Kasumi-1 (cell line): ENCODE measurements at places on chromosomes 4 and X.

DNA sequence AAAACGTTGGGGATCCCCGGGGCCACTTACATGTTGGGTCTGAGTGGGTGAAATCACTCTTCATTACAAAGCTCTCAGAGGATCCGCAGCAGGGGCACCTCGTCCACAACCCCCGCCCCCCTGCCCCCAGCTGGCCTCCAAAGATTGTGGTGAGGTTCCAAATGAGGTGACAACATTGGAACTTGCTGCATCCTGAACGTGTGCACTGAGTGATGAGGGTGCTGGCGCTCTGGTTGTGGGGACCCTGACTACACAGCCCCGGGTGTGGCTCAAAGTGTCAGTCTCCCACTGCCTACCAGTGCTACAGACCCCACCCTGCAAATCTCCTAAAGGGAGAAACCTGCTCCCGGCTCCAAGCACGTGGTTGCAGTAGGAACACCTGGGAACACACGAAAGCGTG, 111.9 kb downstream of the PHKA2 start:
- no peak for DNase-seq

DNA sequence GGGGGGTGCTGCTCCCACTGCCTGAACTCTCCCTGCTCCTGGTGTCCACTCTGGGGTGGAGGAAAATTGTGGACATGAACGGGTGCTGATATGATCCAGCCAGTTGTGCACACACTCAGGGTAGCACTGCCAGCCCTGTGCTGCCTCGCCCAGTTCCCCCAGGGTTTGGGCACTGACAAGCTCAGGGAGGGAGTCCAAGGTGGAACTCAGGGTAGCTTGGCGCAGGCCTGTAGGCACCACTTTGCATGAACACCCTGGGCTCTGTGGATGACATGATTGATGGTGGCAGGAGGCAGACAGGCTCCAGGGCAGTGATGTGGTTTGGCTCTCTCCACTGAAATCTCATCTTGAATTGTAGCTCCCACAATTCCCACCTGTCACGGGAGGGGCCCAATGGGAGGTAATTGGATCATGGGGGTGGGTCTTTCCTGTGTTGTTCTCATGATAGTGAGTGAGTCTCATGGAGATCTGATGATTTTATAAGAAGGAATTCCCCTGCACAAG, 572.0 kb upstream of the PABPC4L start:
- DNase-seq, result no peak

GRCh38 chrX:49273181-49273727, 3.7 kb downstream of the PPP1R3F start:
- DNase-seq, result no peak

GRCh38 chr4:169362607-169363006, 91.9 kb upstream of the SH3RF1 start:
- peak; percentile 31 for DNase-seq

DNA sequence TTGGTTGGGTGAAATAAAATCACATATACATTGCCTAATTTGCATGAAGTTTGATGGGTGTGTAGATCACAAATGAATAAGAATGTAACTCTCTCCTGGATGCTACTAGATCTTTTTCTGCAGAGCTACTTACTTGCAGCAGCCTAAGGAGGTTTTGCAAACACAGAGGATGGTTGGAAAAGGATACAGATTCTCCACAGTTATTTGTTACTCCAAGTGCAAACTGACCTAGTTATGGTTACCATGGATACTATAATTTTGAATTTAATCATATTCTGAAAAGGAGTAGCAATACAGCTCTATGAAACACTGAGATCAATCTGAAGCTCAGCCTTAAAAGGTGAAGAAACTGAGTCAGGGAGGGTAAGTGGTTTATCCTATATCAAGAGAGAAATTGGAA, 9.1 kb upstream of the ARHGEF38 start:
- DNase-seq, result no peak

DNA sequence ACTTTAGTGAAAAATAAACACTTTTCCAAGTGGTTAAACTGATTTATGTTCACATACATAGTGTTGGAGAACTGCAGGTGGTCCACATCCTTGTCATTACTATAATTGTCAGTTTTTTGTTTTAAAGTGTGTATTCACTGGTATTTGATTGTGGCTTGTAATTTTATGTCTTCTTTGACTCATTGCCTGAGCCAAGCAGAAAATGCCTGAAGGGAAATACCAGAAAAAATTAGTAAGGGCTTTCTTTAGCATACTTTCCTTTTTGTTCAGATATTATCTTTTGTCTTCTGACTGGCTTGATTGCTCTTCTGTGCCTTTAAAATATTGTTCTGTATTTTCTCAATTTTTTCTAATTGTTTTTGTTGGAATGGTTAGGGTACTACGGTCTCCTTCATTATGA, 981.3 kb downstream of the C4orf33 start:
- no peak for DNase-seq

GRCh38 chr4:169136796-169137557, 126.9 kb upstream of the CBR4 start:
- no peak for DNase-seq
